ENCODE measurements at places on chromosomes 4 and X.

DNA sequence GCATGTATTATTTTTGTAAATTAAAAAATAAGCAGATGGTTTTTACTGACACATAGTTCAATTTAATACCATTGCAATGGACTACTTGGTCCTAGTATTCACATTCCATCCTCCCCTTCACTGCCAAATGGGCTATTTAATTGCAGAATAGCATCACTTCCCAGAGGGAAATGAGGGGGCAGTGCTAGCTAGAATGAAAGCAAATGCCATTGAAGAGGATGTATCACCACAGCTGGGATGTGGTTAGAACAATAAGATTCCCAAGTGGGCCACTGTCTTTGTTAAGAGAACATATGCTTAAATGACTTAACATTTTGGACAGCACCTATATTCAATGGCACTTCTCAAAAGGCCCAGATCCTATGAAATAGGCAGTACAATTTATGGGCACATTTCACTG lies 224.7 kb downstream of the RBMX2 start:
- no peak for DNase-seq

- DNase-seq, result no peak
Measured at GRCh38 chr4:145546175-145546915, 64.7 kb downstream of the SMAD1 start.

- DNase-seq, result peak; percentile 46
Measured at GRCh38 chrX:103688946-103689345, 2.4 kb upstream of the MORF4L2 start.

DNA sequence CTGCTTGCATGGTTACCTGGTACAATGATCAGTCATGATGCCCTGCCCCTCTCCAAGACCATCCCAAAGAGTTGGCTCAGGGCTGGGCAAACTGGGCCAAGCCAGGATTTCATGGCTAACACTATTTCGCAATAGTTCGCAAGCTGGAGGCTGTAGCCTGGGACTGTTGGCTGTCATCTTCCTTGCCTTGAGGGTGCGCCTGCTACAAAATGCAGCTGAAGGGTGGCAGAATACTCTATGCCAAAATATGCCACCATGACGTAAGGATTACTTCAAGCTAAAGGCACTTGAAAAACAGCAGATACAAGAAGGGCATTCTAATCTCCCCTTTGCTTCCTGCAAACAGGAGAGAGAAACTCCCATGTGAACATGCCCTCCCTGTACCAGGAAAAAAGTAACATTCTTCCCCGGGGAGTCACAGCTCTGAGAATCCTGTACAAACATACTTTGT lies 21.0 kb downstream of the SAT1 start:
- DNase-seq, result no peak

DNA sequence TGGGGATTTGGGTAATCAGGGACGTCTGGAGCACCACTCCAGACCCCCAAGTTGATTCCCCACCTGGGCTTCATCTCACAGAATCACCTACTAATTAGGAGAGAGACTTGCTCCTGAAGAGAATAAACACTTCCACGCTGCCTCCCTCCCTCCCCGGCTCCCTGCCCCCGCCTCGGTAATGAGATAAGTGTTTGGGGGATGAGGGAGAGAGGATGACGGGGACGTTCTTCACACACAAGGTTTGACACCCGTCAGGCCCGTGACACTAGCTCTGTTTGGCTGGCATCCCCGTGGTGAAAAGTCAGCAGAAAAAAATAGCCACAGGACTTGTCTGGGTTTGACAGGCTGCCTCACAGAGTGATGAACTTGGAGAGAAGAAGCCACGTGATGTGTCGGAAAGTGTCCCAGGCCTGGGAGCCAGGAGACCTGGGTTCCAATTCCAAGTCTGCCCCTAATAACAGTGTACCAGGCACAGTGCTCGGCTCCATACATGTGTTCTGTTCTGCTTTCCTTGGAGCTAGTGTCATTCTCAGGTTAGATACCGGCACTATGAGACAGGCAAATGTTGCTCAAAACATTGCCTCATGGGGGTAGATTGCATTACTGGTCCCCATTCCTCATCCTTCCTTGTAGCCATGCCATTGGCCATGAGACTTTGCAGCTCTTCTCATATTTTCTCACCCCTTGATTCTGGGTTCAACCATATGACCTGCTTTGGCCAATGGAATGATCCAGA lies 578.0 kb downstream of the BCOR start:
- no peak for DNase-seq

DNA sequence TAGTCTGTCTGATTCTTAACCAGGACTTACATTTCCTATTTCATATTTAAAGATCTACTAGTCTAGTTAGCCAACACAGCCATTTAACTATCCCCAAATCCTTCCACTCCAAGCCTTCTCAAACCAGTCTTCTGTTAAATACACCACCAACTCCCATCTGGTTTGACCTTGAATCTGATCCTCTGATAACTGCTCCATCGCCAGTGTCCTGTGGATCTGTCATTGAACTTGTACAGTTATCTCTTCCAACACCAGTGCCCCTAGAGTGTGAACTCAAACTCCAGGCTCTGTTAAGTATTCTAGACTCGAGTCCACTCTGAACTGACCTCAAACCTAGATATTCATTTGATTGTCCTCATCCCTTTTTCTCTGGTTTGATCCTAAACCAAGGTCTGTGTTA lies 14.4 kb downstream of the WDR13 start:
- DNase-seq, result no peak

GRCh38 chr4:183074288-183074990 lies 24.6 kb upstream of the WWC2 start:
- no peak for DNase-seq

DNA sequence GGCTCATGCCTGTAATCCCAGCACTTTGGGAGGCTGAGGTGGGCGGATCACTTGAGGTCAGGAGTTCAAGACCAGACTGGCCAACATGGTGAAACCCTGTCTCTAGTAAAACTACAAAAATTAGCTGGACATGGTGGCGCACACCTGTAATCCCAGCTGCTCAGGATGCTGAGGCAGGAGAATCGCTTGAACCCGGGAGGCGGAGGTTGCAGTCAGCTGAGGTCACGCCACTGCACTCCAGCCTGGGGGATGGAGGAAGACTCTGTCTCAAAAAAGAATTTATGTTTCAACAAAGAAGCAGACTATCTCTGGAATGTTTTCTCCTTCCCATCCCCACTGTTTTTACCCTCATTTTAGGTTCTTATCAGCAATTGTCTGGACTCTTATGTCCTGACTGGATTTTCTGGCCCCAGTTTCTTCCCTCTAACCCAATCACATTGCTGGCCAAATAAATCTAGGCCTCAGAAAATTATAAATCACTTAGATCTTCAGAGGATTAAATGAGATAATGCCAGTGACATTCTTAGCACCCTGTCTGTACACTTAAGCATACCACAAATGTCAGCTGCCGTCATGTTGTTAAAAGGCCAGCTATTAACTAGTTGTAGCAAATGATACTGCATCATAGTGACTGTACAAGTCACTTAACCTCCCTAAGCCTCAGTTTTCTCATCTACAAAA lies 44.9 kb upstream of the PRSS48 start:
- DNase-seq, result peak; percentile 93

DNA sequence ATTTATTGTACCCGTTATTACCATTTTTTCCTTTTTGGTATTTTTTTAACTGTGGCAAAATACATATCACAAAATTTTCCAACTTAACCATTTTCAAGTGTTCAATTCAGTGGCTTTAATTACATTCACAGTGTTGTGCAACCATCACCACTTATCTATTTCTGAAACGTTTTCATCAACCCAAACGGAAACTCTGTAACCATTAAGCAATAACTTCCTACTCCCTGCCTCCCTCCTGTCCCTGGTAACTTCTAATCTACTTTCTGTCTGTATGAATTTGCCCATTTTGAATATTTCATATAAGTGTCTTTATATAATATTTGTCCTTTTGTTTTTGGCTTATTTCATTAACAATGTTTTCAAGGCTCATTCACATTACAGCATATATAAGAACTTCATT lies 57.4 kb upstream of the MSN start:
- DNase-seq, result no peak

DNA sequence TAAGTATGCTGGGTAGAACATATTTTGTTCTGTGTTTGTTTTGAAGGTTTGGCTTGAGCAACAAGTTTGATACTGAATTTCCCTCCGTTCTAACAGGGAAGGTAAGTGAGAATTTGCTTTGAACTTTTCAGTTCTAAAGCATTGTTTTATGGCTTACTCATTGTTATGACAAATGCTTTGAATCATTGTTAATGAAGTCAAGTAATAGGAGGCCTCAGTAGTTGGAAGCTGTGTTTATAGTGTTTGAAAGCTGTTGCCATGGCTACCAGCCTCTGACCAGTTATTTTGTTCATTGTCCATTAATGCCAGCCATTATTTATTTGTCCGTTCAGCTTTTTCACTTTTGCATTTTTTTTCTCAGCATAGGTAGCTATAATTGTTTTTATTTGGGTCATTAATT lies 14.4 kb downstream of the CHIC1 start:
- no peak for DNase-seq

DNA sequence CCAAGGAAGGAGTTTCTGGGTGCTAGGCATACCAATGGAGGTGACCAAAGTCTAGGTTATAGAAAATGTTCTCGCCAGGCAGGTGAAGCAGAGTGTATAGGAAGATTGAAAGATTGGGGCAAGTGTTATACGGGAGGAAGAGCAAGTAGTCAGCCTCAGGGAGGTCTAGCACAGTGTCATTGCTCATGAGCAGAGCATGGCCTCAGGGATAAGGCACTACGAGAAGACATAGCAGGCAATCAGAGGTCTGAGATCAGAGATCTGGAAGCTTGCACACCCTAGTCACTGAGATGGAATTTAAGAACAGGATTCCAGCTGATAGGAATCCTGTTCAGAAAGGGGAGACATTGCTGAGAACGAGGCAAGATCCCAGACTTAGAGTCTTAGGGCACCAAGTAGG lies 350.0 kb upstream of the CASK start:
- no peak for DNase-seq

- no peak for DNase-seq
Measured at GRCh38 chr4:118879409-118879808, 9.2 kb upstream of the SYNPO2 start.

GRCh38 chrX:150607201-150607600 lies 38.8 kb downstream of the MTM1 start:
- DNase-seq, result peak; percentile 2

DNA sequence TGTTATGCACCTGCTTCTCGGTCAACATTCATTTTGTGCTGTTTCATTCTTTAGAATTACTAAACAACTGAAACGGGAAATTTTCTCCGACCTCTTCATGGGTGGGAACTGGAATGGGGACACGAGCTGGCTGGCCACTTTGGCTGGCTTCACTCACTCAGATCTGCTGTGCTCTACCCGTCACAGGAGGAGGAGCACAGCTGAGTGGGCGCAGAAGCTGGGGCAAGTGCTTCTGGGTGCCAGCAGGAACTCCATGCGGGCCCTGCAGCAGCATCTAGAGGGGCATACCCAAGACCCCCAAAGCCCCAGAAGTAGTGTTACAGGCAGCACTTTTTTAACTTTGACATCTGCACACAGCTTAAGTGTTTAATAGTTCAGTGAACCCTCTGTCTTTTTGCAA lies 109.6 kb downstream of the TMEM144 start:
- DNase-seq, result no peak

DNA sequence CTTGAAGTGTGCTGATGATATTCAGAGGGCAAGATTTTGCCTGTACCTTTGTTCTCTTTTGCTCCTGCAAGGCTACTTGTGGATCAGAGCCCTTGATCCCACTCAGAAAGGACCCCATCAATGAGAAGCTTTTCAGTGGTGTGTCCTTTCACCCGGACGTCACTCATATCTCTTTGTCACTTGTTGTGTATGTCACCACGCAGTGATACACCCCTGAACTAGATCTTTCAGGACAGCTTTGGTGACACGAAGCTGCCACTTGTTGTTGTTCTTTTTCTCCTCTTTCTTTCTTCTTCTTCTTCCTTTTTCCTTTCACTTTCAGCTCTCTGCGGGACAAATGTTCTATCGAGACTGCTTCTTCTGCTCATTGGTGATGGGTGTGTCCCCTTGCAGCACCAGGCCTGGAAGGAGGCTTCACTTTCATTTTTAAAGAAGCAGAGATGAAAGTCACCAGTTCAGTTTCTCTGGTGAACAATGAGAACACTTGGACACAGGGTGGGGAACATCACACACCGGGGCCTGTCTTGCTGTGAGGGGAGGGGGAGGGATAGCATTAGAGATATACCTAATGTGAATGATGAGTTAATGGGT lies 83.6 kb downstream of the NBDY start:
- peak; percentile 5 for DNase-seq

DNA sequence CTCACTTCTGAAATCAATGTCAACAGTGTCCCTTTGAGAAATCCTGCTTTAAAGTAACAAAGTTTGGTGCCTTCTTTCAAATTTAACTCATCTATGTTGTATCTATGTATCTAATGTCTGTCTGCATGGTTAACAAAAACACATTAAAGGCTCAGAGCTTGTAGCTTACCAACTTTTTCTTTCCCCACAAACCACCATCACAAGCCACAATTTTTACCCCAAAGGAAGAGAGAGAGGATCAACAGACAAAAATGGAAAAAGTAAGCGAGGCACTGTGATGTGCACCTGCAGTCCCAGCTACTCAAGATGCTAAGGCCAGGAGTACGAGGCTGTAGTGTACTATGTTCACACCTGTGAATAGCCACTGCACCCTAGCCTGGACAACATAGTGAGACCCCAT lies 17.2 kb downstream of the ATRX start:
- no peak for DNase-seq

DNA sequence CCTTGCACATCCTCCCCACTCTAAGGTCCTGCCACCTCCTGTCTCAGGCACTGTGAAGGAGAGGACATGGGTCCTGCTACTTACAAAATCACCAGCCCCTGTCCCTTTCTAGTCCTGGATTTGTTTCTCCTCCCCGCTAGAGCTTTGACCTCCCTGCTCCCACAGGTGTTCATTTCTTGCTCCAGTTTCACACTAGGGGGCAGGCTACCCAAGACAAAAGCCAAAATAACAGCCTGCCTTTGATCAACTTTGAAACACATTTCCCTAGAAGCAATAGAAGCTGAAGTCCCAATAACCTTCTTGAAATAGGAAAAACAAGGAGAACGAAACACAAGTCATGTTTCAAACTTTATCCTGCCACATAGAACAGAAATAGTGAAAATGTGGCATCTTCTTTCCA lies 164.4 kb downstream of the QDPR start:
- DNase-seq, result peak; percentile 54

DNA sequence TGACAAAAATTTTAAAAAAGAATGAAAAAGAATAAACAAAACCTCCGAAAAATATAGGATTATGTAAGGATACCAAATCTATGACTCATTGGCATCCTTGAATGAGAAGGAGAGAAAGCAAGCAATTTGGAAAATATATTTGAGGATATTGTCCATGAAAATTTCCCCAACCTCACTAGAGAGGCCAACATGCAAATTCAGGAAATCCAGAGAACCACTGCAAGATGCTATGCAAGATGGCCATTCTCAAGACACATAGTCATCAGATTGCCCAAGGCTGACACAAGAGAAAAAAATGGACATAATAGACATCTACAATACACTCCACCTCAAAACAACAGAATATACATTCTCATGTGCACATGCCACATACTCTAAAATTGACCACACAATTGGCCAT lies 135.9 kb upstream of the SPANXB1 start:
- DNase-seq, result no peak

GRCh38 chr4:100539706-100540105 lies 21.9 kb upstream of the EMCN start:
- DNase-seq, result no peak

GRCh38 chr4:23993373-23993772 lies 103.5 kb upstream of the PPARGC1A start:
- no peak for DNase-seq

- DNase-seq, result no peak
Measured at GRCh38 chr4:86089781-86090323, 270.0 kb downstream of the MAPK10 start.
